HuH-7 (cell line): ENCODE measurements at places on chromosomes 6 and 20.
A peak's percentile ranks its signal among the peaks of the same experiment; 100 is the strongest.

DNA sequence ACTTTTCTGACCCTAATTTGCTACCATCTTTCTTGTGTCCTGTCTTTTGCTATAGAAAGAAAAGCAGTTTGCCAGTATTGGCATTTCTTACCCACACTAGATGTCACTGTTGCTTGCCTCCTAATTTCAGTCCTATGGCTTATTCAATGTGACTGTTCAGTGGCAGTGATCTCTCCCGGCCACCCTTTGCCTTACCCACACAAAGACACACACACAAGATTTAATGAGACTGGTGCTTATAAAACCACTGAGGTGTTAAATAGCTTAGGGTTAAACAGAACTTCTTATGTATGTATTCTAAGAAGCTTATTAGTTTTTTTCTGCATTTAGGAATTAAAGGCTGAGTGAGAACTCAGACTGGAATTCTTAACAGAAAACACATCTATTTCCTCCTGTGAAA lies 233.6 kb upstream of the ASCC3 start:
- peak; percentile 20 for DNase-seq

- no peak for DNase-seq
These were observed 110.5 kb downstream of the TULP4 start for GRCh38 chr6:158422629-158423238.

DNA sequence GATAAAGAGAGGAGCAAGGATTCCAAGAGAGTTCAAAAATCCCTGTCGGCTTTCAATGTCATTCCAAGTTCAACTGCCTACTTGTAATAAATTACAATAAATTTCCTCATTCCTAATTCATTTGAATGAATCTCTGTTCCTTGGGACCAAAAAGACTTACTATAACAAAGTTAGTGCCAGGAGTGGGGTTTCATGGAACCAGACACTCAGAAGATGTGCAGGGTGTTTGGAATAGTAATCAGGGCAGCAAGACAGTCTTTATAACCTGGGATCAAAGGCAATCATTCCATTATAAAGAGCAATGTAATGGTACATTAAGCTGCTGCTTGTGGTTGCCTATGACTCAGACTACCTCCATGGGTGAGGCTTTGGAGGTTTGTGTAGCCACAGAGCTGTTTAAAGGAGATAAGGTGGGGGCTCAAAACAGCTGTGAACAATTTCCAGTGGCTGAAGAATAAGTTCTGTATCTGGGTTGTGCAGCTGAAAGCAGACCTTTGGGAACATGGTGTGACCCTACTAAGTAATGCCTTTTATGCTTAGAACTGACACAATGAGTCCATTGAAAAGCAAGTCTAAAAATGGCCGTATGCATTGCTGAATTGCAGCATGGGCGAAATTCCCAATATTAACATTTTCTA lies 159.9 kb downstream of the LINC00237 start:
- no peak for DNase-seq

DNA sequence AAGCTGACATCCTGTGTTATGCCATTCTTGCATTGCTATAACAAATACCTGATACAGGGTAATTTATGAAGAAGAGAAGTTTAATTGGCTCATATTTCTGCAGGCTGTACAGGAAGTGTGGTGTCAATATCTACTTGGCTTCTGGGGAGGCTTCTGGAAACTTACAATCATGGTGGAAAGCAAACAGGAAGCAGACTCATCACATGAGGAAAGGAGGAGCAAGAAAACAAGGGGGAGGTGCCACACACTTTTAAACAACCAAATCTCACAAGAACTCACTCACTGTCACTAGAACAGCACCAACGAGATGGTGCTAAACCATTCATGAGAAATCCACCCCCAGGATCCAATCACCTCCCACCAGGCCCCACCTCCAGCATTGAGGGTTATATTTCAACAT lies 143.1 kb upstream of the GGTLC1 start:
- no peak for DNase-seq

GRCh38 chr20:48850257-48850976 lies 22.6 kb upstream of the PREX1 start:
- no peak for DNase-seq

- no peak for DNase-seq
These were observed 1.8 kb upstream of the CCN2 start for GRCh38 chr6:131952886-131953509.

DNA sequence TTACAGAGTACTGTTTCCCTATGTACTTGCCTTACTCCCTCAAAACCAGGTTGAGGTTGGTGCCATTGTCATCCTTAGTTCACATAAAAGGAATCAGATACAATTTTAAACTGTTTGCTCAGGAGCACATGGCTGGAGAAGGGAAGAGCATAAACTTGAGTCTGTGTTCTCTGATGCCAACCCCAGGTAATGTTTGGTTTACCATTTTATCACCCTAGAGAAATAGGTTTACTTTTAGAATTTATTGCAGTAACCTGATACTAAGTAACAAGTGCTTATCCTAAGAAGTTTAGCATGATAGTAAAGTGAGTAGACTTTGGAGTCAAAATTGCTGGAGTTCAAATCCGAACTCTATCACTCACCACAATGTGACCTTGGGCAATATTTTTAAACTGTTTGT lies 86.3 kb downstream of the RFPL4B start:
- peak; percentile 17 for DNase-seq

GRCh38 chr20:14951707-14952418 lies 614.5 kb upstream of the FLRT3 start:
- DNase-seq, result no peak

DNA sequence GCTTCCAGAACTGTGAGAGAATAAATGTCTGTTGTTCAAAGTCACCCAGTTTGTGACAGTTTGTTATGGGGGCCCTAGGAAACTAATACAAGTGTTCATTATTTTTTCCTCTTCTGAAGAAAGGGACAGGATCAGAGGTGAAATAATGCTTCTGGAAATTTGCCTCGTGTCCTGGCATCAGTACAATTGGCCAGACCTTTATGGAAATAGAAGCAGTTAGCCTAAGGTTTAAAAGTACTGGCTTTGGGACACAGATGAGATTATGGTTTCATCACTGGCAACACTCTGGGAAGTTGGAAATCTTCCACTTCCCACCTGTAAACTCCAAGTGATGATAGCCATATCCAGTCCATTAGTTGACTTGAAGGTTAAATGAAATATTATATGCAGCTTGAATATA lies 88.7 kb downstream of the PLCB1 start:
- no peak for DNase-seq

GRCh38 chr6:129033581-129033980 lies 150.6 kb downstream of the LAMA2 start:
- DNase-seq, result no peak

DNA sequence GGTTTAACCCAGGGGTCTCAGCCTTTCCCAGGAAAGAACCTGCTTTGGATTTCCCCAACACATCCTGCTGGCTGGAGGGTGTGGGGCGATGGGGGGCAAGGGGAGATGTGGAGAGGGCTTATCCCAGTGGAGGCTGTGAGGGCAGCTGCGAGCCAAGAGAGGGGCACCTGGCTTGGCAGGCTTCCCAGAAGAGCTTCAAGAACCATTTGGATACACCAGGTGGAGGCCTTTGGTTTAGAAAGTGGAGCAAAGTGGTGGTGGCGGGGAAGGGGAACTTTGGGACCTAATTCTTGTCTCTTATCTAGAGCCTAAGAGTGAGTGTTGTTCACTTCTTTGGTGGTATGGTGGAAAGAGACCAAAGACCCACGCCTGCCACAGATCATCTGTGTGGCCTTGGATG lies 12.4 kb downstream of the CD40 start:
- no peak for DNase-seq

GRCh38 chr6:168711049-168711640 lies 270.2 kb downstream of the SMOC2 start:
- peak; percentile 46 for DNase-seq

DNA sequence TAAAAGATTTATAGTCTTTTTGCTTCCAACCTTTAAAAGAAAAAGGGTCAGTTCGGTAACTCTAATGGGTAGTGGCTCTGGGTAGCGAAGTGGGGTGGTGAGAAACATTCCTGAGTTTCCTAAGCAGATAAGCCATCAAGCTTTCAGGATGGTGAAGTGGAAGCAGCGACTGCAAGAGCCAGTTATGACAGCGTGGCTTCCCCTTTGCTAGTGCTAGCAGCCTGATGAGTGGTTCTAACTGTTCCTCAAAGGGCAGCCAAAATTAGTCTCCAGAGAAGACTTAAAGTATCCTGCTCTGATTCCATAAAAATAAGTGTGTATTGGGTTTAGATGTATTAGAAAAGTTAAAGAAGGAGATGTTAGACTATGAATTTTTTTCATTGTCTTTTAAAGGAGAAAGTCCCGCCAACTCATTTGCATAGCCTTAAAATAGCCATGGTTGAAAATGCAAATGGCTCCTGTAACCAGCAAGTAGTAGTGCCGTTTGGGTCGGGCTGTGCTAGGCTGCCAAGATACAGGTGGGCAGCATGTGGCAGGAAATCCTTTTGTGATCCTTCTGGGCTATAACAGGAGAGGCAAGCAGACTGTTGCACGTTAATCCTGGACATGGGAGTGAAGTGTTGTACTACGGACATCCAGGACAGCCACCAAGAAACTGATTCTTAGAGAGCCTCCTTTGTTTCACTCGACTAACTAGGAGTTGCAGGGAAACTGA lies 18.0 kb downstream of the ELOVL2 start:
- no peak for DNase-seq

GRCh38 chr6:47106216-47106615 lies 64.1 kb upstream of the ADGRF1 start:
- no peak for DNase-seq

DNA sequence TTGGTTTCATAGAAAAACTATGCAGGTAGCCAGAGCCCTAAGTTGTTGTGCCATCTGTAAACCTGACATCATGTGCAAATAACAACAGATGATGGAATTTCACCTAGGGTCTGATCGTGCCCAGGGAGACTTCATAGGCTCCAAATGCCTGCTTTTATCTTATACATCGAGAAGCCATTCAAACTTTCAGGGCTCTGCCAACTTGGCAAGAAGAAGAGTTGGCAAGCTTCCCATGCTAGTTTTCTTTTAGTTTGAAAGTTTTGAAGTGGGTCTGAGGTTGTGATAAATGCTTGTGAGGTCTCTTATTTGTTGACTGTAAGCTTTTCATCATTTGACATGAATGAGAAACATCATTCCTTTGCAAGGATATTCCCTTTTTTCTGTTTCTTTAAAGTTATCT lies 175.4 kb upstream of the FLRT3 start:
- no peak for DNase-seq

GRCh38 chr6:7542065-7542873 lies 798 bp downstream of the DSP start:
- DNase-seq, result peak; percentile 17

GRCh38 chr6:27061235-27061993 lies 186.1 kb upstream of the PRSS16 start:
- DNase-seq, result no peak

DNA sequence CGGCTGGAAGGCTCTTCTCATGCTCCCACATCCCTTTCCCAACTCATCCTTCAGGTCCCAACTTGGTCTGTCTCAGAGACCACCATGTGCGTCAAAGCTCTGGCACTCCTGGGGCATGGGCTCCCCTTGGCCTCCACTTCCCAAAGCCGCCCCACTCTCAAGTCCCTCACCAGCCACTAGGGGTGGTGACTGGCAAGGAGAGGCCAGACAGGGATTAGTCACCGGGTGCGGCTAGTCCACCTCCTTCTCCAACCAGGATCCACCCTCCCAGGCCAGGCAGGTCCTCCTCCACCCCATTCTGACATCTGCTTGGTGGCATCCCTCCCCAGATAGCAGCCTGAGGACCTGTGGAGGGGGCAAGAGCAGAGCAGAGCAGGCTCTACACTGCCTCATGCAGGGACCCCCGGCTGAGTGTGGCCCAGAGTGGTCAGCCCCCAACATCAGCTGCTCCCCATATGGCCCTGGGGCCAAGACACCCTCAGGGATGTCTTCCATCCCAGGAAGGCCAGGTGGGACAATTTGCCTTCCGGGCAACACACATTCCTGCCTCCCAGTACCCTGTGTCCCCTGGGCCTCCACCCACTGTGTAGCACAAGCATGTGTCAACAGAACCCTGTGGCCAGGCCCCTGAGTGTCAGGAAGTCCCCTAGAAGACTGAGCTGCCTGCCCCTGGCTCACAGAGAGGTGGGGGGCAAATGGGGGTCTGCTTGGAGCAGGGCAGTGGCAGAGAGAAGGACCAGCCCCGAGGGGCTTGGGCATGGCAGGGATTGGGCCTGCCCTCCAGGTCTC lies 29.2 kb downstream of the YTHDF1 start:
- no peak for DNase-seq

GRCh38 chr6:73263570-73263909 lies 544 bp upstream of the KHDC1 start:
- DNase-seq, result no peak

DNA sequence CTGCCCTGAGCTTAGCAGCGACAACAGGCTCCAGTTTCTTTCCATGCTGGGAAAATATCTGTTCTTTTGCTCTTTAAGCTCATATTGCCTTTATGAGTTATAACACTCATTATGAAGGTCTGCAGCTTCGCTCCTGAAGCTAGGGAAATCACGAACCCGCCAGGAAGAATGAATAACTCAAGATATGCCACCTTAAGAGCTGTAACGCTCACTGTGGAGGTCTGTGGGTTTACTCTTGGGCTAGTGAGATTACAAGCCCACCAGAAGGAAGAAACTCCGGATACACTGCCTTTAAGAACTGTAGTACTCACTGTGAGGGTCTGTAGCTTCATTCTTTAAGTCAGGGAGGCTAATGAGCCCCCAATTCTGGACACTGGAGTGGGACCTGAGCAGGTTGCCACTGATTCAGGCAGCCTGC lies 3.0 kb upstream of the SSR1 start:
- DNase-seq, result no peak

DNA sequence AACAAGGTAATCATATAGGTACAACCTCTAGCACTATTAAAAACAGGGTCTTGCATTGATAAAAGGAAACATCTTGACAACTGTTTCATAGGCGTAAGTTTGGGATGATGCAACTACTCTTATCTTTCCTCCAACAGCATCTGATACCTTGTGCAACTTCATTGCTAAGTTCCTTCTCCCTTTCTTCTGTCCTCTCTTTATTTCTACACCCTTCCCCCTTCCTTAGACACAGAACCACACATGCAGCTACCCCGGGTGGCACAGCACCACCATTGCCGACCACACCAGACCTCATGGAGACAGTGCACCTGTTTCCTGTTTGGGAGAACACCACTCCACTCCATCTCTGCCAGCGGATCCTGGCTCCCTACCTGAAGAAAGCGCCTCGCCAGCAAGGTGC lies 14.4 kb downstream of the MYB start:
- no peak for DNase-seq

GRCh38 chr6:139577124-139577762 lies 202.8 kb upstream of the CITED2 start:
- DNase-seq, result no peak

GRCh38 chr20:32648761-32649650 lies 24.7 kb downstream of the C20orf203 start:
- no peak for DNase-seq

GRCh38 chr6:74269600-74269858 lies 573.5 kb downstream of the CD109 start:
- no peak for DNase-seq

- DNase-seq, result no peak
These were observed 34.0 kb downstream of the NUDT3 start for GRCh38 chr6:34358389-34358905.

- no peak for DNase-seq
These were observed 1067.9 kb upstream of the MAP3K7 start for GRCh38 chr6:91654793-91655192.

DNA sequence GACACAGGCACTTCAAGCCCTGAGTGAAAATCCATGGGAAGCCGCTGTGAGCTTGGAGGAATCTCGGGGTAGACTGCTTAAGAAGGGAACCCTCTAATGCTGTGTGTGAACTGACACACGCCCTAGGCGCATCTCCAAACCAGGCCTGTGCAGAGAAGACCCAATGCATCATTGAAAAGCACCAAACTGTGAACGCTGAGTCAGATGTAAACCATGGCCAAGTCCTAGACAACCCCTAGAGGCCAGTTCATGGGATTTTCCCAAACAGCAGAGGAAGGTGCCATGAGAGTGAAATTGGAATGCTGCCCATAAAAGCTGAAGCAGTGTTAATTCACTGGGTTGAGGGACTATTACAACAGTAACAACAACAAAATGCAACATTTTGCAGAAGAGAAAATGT lies 296.5 kb downstream of the SMOC2 start:
- DNase-seq, result peak; percentile 35
